ENCODE measurements at places on chromosomes 4 and X.

GRCh38 chrX:19064175-19064574 is 58.1 kb downstream of the ADGRG2 start:
- DNase-seq = no peak

- no peak for DNase-seq
Measured at GRCh38 chr4:18033111-18034085, 11.8 kb upstream of the LCORL start.

- DNase-seq = no peak
Measured at GRCh38 chrX:19697416-19697815, 182.1 kb upstream of the MAP3K15 start.

GRCh38 chrX:72095370-72095769 is 36.3 kb downstream of the RTL5 start:
- DNase-seq = no peak

DNA sequence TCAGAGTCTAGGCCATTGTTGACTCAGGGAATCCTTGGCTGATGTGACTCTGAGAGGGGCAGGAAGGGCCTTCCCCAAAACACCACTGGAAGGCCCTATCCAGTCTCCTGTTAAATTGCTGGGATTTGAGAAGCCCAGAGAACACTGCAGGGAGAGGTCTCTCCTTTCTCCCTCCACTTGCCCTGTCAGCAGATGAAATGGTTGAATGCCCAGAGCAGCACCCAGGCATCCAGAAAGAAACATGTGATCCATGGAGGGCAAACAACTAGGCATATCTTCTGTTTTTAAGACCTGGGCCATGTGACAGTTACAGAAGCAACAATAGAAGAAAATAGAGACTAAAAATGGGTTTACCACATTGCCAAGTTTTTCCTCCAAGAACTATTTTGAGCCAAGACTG is 291.1 kb downstream of the QDPR start:
- no peak for DNase-seq

DNA sequence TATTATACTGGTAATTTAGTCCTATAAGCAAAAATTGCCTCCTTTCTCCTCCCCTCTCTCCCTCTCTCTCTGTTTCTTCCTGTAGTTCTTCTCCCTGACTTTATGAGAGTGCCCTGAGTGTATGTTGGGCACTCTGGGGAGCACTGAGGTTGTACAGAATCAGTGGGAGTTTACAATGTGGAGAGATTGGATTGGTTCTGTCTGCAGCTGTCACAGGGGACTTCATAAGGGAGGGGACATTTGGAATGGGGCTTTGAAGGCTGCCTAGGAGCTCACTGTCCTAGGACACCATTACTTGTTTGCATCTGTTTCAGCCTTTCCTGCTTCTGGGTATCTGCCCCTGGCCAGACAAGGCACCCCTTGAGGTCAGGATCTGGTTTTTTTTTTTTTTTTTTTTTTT is 22.9 kb downstream of the SH3TC1 start:
- no peak for DNase-seq

GRCh38 chrX:10507181-10507580 is 113.2 kb downstream of the MID1 start:
- no peak for DNase-seq

DNA sequence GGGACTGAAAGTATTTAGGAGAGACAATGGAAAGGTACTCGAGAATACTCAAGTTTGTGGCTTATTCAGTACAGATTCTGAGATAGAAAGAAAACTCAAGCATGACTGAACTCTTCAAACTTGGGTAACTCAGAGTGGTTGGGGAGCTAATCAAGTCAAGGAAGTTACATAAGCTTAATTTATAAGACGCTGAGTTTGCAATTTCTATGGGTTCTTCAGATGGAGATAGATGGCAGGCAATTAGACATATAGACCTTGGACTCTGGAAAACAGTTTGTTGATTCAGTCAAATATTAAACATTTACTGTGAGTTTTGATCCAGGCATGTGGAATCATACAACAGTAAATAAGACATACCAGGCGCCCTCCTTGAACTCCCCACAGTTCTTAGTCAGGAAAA is 1749.9 kb upstream of the TENM3 start:
- DNase-seq = no peak

DNA sequence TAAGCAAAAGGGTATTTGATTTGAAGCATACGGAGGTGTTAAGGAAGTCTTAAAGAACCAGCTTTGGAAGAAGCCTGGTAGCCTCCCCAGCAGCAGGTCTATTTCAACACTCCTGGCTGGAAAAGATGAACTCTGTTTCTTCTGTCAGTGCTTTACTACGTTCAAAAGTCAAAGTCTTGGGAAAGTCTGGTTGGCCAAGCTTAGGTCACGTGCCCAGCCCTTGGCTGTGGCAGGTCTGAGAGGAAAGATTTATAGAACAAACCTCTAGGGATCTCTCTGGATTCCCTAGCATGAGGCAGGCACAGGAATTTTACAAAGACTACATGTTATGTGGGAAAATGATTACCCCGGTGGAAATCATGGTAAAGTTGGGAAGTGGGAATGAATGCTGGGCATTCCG is 8.6 kb upstream of the ARHGAP10 start:
- DNase-seq = no peak

DNA sequence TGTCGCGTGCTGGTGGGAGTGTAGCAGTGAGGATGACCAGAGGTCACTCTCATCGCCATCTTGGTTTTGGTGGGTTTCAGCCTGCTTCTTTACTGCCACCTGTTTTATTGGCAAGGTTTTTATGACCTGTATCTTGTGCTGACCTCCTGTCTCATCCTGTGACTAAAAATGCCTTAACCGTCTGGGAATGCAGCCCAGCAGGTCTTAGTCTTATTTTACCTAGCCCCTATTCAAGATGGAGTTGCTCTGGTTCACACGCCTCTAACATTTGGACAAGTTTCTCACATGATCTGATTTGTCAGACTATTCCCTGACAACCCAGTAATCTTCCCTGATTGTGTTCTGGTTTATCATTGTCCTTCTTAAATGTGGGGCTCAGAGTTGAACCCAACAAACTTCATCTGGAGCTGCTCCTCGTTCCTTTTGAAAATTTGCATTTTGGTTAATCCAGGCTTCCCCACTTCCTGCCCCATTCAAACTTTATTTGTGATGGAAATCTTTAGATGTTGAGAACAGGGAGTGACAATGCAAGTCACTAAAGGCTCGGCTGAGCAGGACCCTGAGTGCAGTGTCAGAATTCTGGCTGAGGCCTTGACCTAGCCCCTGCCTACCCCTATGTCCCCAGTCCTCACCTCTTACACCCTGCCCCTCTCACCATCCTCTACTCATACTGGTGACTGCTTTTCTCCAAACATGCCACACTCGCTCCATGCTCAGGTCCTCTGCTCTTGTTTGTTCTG is 226.8 kb downstream of the STIM2 start:
- DNase-seq = no peak

- no peak for DNase-seq
Measured at GRCh38 chrX:133563705-133564104, 148.4 kb upstream of the GPC4 start.

DNA sequence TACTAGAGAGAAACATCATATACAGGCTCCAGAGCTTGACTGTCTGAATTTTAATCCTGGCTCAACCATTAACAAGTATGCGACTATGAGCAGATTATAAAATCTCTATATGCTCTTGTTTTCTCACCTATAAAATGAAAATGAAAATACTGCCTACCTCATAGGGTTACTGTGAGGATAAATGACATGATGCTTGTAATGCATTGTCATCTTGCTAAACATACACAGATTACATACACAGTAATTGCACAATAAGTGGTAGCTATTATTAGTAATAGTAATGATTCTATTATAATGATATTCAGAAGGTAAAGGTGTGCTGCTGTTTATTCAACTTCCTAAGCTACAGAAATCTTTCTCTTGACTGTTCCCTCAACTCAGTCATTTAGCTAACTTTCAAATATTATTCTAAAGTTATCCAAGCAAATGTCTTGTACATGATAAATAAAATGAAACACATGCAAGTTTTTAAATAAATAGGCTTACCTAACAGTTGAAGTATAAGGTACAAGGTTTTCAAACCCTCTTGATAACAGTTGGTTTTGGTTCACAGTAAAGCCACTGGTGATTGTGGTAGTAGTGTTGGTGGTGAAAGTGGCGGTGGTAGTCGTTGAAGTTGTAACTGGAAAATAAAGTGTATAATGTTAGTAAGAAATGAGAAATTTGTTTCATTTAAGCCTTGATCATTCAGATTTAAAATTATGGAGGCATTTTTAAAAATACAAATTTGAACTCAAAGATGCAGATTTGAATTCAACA is 38.9 kb downstream of the NUP62CL start:
- no peak for DNase-seq

Data from stimulated activated CD8-positive, alpha-beta memory T cell treated with anti-CD3 and anti-CD28 coated beads, Interleukin-2, amount 100 ng/mL, for 1 hour (primary cell).